ENCODE measurements at places on chromosomes 6 and 20. TPM values are rescaled to one million over a fixed set of nuclear protein-coding genes. Genes with fewer than 3 reads are reported as not detected.

The SERPINB6 gene
- 13.3 TPM for total RNA-seq

- DNase-seq, result no peak
Measured at GRCh38 chr6:121839896-121840295, 404.4 kb downstream of the GJA1 start.

The XRN2 gene
- 239 TPM for total RNA-seq

The TRIM40 gene
- total RNA-seq, result not detected

DNA sequence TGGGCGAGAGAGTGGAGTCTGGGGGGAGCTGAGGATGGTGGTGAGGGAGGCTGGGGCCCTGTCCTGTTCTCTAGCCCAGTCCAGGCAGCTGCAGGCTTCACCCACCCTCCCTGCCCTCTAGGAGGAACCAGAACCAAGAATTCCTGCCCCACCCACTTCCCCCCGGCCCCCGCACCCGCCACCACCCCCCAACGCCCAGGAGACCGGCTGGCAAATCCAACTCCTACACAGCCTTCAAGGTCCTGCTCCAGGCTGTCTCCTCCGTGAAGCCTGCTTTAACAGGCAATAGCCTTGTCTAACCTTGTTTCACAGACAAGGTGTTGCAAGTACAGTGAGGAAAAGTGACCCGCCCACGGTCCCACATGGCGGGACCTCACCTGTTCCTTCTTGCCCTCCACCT lies 2.4 kb downstream of the SPDEF start:
- no peak for DNase-seq

The RHAG gene
- not detected for total RNA-seq

DNA sequence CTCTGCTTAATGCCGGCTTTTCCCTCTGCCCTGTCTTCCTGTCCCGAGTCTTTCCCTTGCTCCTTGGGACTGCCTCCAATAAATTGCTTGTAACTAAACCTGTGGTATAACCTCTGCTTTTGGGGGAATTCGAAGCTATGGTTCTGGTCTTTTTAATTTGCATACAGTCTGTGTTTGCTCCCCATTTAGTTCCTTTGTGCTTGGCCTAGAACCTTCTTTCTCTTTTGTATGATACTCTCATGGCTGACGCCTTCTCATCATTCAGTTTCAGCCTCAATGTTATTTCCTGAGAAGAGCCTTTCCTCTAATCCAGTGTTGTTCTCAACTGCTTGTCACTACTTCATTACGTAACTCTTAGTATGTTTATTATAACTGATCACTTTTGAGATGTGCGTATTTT lies 248.0 kb downstream of the PHF3 start:
- DNase-seq, result no peak

GRCh38 chr20:24676978-24677370 lies 207.5 kb downstream of the SYNDIG1 start:
- no peak for DNase-seq

The SLC13A3 gene
- 4.5 TPM for total RNA-seq

GRCh38 chr6:169890049-169890448 lies 138.6 kb downstream of the ERMARD start:
- no peak for DNase-seq

The SLPI gene
- not detected for total RNA-seq

GRCh38 chr6:83071707-83072106 lies 4.2 kb downstream of the DOP1A start:
- DNase-seq, result no peak

DNA sequence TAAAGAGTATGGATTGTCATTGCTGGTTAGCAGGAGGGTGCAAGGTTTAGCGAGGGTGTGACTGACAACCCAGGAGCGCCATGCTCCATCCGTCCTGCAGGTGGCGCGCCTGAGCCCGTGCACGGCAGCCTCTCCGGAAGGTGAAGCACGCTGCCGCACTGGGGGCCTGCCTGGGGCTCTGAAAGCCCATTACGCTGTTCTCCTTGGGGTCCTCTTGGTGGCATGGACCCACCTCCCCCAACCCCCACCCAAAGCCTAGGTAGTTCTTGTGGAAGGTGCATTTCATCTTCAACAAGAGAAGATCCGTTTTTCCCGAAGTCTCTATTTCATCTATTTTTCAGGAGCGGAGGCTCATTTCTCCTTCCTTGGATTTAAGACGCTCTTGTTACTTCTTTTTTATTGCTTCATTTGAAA lies 197.4 kb upstream of the KCNG1 start:
- peak; percentile 62 for DNase-seq

- no peak for DNase-seq
Measured at GRCh38 chr6:137798846-137799245, 68.2 kb upstream of the TNFAIP3 start.

The ZNF391 gene
- 16.5 TPM for total RNA-seq

- no peak for DNase-seq
Measured at GRCh38 chr20:59780494-59781185, 152.8 kb downstream of the SYCP2 start.

- DNase-seq, result no peak
Measured at GRCh38 chr20:25063981-25064380, 6.0 kb upstream of the ACSS1 start.

DNA sequence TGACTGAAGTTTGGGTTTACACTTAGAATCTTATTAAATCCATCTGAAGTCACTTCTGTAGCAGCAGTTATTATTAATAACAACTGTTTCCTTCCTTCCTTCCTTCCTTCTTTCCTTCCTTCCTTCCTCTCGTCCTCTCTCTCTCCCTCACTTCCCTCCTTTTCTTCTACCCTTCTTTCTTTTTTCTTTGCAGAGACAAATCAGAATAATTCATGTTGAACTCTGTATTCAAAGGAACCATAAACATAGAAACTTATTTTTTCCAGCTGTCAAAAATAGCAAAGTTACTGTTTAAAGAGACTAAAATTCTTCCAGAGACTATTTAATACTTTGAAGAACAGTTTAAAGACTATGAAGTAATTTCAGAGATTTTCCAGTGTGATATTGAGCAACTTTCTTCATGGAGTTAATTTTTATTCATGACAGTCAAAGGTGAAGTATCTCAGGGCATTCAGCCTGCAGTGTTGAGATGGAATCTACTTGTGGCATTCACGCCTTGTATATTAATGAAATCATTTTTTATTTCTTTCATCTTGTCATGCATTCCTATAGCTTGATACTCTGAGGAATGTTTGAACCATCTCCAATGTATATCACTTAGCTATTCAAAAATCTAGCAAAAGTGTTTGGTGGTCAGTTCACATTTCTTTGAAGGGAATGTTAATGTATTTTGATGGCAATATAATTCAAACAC lies 109.7 kb downstream of the BCAS1 start:
- no peak for DNase-seq

- DNase-seq, result no peak
Measured at GRCh38 chr6:27128311-27129094, 119.0 kb upstream of the PRSS16 start.

The ZCCHC3 gene
- 43.4 TPM for total RNA-seq

- DNase-seq, result no peak
Measured at GRCh38 chr20:50516180-50516934, 6.2 kb downstream of the PTPN1 start.

DNA sequence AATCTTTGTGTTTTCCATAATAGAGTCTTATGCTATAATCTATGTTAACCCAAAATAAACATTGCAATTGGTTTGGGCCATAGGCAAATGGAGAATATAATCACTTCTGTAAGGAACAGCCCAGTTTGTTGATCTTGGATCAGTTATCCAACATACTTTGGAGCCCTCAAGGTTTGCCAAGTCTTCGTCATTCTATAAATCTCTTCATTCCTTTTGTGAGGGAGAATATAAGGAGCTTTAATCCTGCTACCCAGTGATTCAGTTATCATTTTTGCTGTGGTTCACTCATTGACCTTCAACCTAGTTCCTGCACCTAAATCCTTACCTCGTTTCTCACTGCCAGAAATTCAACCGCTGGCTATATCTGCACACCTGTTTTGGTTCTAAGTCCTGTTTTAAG lies 500.3 kb upstream of the PTCHD4 start:
- DNase-seq, result no peak

The TTLL9 gene
- total RNA-seq, result 0.34 TPM

DNA sequence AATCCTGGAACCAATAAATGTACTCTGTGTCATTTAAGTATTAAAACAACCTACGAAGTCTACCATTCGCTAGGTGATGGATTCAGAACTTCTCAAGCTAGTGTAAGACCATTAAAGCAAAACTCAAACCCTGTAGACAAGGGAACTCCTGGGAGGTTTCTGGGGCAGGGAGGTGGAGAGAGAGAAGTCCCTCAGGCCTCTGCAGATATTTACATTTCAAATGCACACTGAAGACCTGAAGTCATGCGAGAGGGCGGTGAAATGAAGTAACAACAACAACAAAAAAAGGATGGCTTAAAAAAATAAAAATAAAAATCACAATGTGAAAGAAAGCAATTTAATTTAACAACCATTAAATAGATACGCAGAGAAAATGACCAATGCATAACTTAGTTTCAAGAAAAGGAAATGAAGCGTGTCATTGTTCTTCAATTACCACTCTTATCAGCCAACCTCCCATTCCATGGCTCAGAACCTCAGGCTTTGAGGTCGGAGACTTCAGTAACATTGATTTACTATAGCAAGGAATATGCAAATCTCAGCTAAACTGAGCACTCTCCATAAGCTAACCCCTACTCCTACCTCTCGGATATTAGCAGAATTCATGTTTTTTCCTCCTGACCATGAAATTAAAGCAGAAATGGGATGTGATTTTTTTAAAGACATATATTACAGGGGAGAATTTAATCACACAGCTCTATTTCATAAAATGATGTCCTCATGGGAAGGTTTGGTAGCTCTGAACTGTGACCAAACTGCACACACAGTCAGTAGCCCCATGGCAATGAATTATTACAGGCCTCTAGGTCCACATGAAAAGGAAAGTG lies 140.6 kb downstream of the KIF16B start:
- no peak for DNase-seq

The ANGPT4 gene
- 0.06 TPM for total RNA-seq

DNA sequence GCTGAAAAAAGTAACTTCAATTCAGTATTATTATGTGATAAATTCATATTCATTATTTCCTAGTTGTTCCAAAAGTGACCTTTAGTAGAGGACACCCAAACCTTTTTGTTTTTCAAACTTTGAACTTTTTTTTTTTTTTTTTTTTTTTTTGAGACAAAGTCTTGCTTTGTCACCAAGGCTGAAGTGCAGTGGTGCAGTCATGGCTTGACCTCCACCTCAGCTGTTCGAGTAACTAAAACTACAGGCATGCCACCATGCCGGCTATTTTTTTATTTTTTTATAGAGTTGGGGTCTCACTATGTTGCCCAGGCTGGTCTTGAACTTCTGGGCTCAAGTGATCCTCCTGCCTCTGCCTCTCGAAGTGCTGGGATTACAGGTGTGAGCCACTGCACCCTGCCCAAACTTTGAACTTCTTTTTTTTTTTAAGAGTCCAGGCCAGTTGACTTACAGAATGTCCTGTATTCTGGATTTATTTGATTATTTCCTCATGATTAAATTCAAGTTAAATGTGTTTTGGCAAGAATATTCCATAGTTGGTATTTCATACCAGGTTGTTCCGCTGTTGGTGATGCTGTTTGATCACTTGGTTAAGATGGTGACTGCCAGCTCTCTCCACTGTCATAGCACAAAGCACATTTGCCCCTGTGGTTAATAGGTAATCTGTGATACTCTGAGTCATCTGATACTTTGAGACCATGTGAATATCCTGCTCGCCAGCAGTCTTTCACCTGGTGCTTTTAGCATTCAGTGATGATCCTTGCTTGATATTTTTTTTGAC lies 48.0 kb downstream of the VAPB start:
- no peak for DNase-seq

DNA sequence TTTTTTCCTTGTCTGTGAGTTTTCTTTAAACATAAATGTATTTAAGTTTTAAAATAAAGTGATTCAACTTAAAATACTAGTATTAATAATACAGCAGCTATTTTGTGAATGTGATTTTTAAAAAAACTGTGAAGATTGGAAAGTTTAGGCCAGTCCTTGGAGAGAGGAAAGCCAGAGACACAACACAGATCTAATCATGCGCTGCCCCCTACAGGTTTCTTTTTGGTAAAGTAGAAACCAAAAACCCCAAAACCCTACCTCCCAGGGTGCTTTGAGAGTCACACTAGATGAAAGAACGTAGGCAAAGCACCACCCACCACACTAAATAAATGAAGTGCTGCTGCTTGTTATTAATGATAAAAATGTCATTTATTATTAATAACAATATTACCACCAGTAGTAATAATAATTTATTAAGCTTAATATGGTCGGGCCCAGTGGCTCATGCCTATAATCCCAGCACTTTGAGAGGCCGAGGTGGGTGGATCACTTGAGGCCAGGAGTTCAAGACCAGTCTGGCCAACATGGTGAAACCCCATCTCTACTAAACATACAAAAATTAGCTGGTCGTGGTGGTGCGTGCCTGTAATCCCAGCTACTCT lies 33.7 kb downstream of the SLC9A8 start:
- DNase-seq, result peak; percentile 83

DNA sequence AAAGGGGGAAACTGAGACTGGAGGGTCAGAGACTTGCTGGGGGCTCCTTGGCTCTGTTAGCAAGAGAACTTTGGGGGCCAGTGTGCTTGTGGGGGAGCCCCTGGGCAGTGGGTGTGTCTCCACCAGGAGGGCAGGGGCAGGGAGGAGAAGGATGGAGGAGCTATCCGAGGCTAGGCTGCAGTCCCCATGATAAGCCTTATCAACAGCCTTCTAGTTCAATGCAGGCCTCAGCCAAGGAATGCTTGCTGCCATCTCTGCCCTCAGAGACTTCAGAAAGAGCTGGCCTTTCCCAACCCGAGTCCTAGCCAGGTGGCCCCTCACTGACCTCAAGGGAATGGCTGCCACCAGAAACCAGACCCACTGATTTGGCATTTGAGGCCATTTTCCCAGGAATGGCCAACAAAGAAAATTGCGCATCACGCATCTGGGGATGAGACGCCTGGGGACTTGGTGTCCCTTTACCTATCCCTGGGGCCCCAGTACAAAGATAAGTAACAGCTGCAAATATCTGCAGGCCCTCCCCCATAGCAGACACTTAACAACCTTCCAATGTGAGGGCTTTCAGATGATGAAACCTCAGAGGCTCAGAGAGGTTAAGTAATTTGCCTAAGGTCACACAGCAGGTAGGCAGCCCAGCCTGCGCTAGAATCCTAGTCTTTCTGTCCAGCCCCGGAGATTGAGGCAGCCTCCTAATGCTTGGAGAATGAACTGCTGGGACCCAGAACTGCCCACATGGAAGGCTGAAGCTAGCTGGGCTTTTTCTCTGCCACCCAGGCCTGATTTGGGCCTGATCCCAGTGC lies 4.9 kb downstream of the TGM2 start:
- no peak for DNase-seq

The SFTA2 gene
- total RNA-seq, result not detected
